ENCODE measurements at places on chromosomes 4 and X. TPM values are rescaled to one million over a fixed set of nuclear protein-coding genes. Genes with fewer than 3 reads are reported as not detected.

Gene INTS12
- total RNA-seq, result 21.7 TPM

Gene RBM3
- 219 TPM for total RNA-seq

Gene CYTL1
- not detected for total RNA-seq

Gene CT47B1
- not detected for total RNA-seq

Gene OFD1
- total RNA-seq, result 9.1 TPM

Gene APEX2
- total RNA-seq, result 16.6 TPM

Gene HSPA4L
- total RNA-seq, result 5.3 TPM

Gene MAGED4B
- total RNA-seq, result 53.6 TPM

Gene FRMD7
- total RNA-seq, result not detected

Gene RAB33A
- total RNA-seq, result 0.18 TPM

Gene CLGN
- 0.27 TPM for total RNA-seq

Gene TCEAL5
- total RNA-seq, result not detected

Gene PLAC8
- total RNA-seq, result 6.5 TPM

Gene LDB2
- 38.8 TPM for total RNA-seq
